Ascending aorta (tissue), 2 donors: ENCODE measurements at places on chromosomes 6 and 20.
A peak's percentile ranks its signal among the peaks of the same experiment; 100 is the strongest.

DNA sequence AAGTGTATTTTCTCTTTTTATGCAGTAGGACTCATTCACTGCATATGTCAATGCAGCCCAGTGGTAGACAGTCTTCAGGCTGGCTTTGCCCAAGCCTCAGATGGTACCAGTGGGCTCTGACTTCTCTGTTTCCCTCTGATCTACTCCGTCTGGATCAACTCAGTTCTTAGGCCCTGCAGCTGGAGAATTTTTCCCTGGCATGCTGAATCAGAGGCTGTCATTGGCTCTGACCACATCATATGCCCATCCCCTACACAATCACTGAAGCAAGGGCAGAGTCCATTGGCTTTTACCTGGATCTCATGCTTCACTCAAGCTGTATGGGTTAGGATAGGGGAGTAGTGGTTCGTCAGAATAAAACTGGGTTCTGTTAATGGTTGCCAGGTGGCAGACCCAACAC is 57.8 kb downstream of the KIZ start:
- no peak for DNase-seq

GRCh38 chr6:111669326-111669725 is 63.6 kb upstream of the TRAF3IP2 start:
- no peak for DNase-seq

- DNase-seq = no peak
These were observed 44.1 kb upstream of the GCM1 start for GRCh38 chr6:53192682-53193188.

DNA sequence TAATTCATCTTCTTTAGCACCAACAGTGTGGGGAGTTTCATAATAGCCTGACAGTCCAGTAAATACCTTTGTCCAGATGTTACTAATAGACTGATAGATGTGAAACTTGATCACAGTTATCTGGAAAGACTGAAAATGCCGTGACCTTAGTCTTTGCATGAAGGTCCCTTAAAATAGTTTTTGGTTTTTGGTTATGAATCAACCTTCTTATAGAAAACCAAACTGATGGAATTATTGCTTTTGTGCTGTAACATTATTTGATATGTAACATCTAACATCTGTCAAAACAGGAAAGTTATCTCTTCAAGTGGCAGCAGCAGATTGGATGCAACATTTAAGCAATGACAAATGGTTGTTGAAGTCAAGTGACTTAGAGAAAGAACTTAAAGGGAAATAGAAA is 190.4 kb downstream of the DOK5 start:
- no peak for DNase-seq

GRCh38 chr6:97305414-97306066 is 22.5 kb upstream of the MMS22L start:
- no peak for DNase-seq

DNA sequence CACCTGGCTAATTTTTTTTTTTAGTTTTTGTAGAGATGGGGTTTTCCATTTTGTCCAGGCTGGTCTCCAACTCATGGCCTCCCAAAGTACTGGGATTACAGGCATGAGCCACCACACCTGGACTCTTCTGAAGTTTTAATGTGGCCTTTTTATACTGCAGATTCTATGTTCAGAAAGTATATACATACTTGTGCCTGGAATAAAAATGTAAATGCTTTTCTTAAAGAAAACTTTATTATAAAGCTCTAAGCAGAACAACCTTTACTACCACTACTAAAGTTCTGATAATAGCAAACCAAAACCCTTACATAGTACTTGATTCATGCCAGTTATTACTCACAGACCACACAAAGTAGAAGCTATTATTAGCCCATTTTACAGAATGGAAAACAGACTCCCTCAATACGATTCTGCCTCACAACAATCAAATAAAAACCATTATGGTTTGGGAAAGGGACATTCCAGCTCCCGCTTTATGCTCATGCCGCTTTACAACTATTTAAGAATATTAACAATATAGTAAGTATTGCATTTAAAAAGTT is 5.3 kb downstream of the PHIP start:
- no peak for DNase-seq

- DNase-seq = no peak
These were observed 8.1 kb downstream of the SYNJ2 start for GRCh38 chr6:157989541-157990289.

- DNase-seq = no peak
These were observed 349.6 kb downstream of the PKHD1 start for GRCh38 chr6:51737580-51738360.

GRCh38 chr6:166733900-166734299 is 106.8 kb upstream of the RPS6KA2 start:
- no peak for DNase-seq

DNA sequence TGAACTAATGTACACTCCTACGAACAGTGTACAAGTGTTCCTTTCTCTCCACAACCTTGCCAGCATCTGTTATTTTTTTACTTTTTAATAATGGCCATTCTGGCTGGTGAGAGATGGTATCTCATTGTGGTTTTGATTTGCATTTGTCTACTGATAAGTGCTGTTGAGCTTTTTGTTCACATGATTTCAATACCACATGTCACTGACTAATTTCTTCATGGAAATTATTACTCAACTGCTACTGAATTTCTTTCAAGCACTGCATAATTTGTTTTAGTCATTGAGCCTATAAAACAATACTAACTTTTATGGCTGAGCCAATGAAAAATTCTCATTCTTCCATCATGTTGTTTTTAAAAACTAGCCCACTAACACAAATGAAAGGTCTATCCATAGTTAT is 115.4 kb downstream of the FRK start:
- no peak for DNase-seq

DNA sequence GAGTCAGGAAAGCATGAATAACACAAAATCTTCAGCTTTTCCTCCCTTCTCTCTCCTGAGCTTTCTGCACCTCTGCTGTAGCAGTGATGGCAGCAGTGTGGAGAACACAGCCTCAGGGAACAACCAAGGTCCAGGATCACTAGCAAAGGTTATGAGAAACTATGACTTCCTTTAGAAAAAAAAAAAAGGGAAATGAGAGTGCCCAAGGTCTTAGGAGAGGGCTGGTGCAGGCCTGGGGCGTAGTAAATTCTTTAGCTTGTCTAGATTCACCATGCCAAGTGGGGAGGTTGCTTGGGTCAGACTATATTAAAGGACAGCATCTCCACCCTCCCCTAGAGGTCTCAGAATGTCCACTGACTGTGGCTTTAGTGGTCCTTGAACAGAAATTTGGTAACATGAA is 40.4 kb upstream of the POLR1H start:
- no peak for DNase-seq

DNA sequence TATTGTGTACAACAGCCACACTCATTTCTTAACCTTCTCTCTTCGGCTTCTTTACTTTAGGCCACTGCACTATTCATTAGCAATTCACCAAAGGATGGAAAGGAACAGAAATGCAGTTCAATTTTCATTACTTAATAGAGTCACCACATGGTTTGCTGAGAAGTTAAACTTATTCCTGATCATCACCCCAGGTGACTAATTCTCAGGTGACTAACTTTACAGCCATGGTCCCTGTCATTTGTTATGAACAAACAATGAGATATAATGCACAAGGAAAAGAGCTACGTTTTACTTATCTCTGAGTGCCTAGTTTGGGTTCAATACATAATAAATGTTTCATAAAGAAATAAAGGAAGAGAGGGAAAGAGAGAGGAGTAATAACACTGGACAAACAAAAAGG is 45.8 kb upstream of the DST start:
- DNase-seq = no peak

- DNase-seq = no peak
These were observed 23.7 kb upstream of the TAF4 start for GRCh38 chr20:62089393-62089792.

DNA sequence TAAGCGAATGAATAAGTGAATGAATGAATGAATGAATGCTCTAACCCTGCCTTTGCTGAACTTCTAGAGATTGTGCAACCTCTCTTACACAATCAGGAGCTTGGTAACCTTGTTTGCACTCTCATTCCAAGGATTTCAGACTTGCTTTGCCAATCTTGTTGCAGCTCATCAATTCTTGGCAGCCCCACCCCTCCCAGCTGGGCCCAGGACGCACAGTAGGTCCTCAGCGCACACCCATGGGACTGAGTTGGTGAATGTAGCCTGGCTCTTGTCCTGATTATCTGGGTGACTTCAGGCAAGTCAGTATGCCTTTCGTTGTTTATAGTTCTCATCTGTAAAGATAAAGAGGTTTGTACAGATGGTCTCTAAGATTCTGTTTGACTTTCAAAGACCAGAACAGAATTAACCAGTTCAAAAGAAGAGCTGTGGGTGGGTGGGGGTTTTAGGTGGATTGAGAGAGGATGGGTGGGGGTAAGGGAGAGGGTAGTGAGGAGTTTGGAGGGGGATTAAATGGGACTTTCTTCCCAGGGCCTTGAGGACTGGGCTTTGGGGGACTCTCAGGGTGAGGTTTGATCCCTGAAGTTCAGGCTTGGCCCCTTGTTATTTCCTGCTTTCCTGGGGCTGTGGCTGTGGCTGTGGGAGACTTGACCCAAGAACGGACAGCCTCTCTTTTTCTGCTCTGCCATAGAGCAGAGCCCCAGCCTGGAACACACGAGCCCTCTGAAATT is 33.2 kb downstream of the VEGFA start:
- no peak for DNase-seq

DNA sequence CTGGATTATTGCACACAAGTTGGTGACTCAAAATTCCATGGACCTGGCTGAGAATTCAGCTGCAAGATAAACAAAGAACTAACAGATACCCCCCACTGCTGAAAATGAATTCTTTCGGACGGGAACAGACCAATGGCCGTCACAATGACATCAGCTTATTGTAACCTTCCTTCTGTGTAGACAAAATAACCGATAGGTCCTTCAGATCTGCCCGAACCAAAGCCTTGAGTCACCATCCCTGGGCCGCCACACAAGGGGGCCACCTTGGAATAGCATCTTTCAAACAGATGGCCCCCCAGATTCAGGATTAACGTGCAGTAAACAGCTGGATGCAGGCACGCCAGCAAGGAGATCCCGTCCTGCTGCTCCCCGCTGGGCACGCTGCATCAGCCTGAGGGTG is 214.0 kb upstream of the EXOC2 start:
- DNase-seq = no peak

DNA sequence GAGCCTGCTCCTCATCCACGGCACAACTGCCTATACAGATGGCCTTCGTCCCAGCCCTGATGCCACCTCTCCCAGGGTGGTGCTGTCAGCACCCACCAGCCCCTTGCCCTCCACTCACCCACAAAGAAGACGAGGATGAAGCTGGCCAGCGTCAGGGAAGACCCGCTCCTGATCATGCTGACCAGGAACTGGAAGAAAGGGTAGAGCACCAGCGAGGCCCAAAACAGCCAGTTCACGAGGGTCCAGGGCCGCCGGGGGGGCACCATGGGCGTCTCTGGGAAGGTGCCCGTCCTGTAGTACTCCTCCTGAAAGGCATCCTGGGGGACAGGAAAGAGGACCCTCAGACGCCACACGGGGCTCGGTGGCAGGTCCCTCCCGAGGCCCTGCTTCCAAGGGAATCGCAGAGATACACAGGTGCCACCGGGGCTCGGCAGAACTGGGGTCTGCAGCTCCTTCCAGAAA is 134.5 kb downstream of the AGPAT4 start:
- DNase-seq = no peak

DNA sequence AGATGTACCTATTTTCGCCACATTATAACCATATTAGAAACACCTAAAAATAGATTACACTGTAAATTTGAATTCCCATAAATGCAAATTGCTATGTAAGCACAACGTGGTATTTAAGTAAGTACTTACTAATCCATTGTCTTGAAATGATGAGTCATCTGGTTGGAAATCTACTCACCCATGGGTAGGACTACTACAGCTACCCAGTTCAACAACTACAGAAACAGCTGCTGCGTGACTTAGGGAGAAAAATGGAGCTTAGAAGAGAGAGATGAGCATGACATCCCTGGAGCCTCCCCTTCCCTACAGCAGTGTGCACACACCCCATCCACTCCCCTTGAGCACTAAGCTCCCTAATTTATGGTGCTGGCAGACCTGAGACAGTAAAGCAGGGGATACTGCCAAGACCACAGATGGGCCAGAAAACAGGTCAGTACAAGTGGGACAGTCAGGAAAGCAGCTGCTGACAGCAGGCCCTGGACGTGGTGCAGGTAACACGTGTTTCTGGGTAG is 26.9 kb downstream of the RRAGD start:
- DNase-seq = no peak

DNA sequence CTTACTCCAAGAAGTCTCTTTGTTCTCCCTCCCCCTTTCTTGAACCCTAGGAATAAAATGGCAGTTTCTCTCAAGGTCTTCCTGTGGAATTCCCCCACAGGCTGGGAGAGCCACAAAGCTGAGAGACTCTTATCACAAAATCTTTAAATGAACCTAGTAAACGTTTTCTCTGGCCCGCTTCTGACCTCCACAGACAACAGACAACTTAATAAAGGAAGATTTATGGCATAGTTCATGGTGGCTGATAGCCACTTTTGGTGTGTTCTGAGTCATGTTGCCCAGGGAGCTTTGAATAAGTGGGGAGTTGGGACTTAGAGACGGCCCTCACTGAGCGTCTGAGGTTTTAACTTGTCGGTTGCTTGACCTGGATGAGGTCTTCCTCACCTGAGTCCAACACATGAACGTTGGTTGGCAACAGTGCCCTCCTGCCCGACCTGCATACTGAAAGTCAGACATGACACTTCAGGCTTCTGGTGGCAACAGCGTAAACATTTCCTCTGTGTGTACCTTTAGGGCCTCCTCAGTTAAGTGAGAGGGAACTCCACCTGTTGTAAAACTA is 124.1 kb downstream of the FOXO3 start:
- no peak for DNase-seq

GRCh38 chr6:18350712-18351111 is 36.4 kb upstream of the RNF144B start:
- no peak for DNase-seq

GRCh38 chr6:97151601-97152000 is 131.4 kb downstream of the MMS22L start:
- no peak for DNase-seq

- no peak for DNase-seq
These were observed 15.6 kb upstream of the PLEKHG1 start for GRCh38 chr6:150584065-150584464.

GRCh38 chr20:1212607-1213396 is 9.5 kb downstream of the C20orf202 start:
- DNase-seq = peak; percentile 76

- DNase-seq = no peak
These were observed 55.0 kb downstream of the TBC1D7 start for GRCh38 chr6:13273202-13273930.

DNA sequence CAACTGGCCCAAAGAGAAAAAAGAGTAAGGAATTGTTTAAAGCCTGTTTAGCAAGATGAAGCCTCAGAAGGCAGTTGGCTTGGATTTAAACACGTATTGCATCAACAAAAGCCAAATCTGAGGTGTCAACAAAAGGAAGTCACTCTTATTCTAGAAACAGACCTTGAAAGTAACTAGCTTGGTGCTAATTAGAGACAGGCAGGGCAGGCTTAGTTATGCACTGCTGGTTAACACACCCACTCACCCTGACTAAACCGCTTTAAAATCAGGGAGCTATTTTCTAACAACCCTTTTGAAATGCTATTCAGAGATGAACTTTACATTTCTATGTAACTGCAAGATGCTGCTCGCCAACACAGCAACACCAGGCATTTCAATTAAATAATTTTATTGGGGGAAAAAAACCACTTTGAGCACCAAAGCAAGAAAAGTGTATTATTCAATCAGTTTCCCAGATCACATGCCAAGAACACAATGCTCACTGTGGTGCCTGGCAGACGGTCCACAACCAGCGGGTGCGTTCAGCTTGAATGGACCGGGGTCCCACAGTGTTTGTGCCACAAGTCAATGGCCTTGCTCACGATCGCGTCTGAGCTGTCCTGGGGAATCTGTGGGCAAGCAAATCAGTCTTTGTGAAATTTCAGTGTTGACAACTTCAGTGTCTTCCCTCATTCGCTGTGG is 23.6 kb downstream of the TBC1D7 start:
- DNase-seq = no peak
